ENCODE measurements at places on chromosomes 11 and 22.

GRCh38 chr11:27055065-27055682 is 14.6 kb downstream of the BBOX1 start:
- no peak for DNase-seq

DNA sequence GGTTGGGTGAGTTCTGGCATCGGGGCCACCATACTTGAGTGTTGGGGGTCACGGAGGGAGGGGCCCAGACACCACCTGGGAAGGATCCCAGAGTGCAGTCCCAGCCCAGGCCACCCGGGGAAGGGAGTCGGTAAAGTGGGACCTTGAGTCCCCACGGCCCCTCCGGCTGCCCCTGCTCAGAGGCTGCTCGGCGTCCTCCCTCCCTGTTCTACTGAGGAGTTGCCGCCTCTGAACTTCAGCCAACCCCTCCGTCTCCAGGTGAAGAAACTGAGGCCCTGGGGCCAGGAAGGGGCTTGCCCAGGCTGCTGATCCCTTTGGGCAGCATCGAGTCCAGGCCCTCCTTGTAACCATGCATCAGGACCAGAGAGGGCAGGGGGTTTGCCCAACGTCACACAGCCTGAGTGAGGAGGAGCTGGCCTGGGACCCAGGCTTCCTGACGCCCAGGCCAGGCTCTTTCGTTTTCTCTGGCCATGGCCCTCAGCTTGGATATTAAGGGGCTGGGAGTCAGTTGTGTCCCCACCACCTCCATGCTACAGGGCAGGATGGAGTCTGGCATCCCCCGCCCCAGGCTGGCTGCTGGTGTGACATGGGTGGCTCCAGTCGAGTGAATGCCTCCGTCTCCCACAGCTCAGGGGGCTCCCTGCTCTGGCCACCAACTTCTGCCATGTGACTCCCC is 1.3 kb downstream of the PARVG start:
- DNase-seq: no peak

GRCh38 chr11:106218106-106218505 is 140.6 kb downstream of the AASDHPPT start:
- DNase-seq: no peak

DNA sequence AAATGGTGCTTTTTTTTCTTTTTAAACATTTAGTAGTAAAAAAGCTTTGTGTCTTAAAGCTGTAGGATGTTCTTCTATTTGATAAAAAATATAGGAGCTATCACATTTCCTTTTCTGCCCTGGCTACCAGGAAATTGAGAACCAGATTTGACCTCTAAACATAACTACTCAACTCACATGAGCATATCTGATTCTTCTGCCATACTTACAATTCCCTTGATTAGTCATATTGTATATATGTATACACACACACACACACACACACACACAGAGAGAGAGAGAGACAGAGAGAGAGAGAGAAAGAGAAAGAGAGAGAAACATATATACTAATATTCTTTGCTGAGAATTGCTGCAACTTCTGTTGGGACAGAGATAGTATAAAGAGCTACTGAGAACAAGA is 23.0 kb upstream of the GDPD4 start:
- DNase-seq: no peak

- no peak for DNase-seq
These were observed 9.7 kb downstream of the TEAD1 start for GRCh38 chr11:12683874-12684273.

GRCh38 chr22:43377896-43378704 is 33.7 kb upstream of the MPPED1 start:
- DNase-seq: no peak

DNA sequence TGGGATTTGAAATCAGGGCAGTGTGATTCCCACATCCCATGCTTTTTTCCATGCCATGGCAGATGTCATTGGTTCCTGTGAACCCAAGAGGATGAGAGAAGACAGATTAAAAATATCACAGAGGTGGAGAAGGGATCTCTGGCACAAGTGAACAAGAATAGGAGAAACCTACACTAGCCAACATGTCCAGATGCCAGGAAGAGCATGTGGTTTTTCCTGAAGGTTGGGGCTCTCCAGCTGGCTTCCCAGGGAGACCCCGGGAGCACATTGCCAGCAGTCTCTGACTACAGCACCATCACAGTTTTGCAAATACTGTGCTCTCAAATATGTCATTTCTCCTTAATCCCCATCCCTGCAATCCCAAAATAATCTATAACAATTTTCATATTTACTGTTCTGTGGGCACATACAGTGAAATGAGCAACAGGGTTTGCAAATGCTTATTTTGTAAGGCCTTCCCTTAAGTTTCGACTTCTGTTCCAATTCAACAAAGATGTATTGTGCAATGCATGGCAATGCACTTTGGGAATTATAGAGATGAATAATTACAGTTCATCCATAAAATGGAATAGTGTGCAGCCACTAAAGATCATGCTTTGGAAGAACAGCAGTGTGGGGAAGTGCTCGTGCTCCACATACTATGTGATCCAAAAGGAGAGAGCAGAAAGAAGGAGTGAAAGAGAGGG is 4.8 kb downstream of the ANKK1 start:
- DNase-seq: no peak

DNA sequence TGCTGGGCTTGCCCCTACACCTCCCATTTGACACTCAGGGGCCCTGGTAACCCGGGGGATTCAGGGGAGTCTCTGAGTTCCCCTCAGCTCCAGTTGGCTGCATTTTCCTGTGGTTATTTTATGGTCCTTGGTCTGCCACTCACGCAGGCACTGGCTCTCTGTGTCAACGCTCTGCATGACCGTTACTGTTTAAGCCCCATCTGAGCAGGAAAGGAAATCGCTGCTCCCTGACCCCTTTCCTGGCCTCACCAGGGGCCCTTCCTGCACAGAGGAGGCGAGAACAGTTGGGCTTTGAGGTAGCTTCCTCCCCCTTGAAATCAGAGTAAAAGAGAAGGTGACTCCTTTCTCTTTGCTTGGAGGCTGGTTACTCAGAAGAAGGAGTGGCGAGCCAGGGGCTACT is 2.4 kb downstream of the C1QTNF4 start:
- DNase-seq: no peak

GRCh38 chr22:30485362-30485988 is 13.7 kb upstream of the SEC14L3 start:
- DNase-seq: peak; percentile 70

GRCh38 chr11:31509051-31509428 is 382 bp downstream of the IMMP1L start:
- DNase-seq: peak; percentile 9

GRCh38 chr22:29345932-29346331 is 30.4 kb upstream of the RASL10A start:
- no peak for DNase-seq

DNA sequence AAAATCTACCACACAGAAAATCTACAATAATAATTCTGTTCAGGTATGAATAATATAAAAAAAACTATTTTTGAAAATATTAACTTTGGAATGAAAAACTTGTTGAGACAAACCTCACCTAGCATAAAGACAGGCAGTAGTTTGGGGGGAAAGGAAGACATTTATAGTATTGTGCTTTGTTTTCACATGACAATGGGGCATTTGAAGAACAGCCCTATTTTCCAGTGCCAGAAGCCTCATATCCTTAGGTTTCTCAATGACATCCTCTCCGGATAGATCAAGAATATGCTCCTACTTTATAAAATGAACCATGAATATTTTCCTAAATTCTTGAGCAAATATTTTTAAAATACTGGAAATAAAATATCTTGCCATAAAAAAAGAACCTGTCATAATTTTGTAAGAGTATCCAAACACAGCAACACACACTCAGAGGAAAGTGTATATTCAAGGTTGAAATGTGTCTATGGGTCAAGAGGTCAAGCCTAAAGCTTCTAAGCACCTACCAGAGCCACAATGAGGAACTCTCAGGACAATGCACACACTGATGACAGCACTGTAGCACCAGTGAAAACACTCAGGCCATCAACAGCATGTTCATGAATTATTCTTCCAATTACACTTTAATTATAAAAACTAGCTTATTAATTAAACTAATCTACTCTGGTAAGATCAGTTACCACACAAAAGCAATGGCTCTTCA is 68.7 kb downstream of the MRTFA start:
- no peak for DNase-seq

- no peak for DNase-seq
These were observed 3.2 kb downstream of the CENPM start for GRCh38 chr22:41943661-41944209.

GRCh38 chr11:93220078-93220477 is 22.3 kb upstream of the SLC36A4 start:
- no peak for DNase-seq

GRCh38 chr11:97772705-97773104 is 1248.0 kb upstream of the CNTN5 start:
- DNase-seq: no peak

GRCh38 chr11:88439356-88439755 is 101.8 kb upstream of the CTSC start:
- DNase-seq: no peak

DNA sequence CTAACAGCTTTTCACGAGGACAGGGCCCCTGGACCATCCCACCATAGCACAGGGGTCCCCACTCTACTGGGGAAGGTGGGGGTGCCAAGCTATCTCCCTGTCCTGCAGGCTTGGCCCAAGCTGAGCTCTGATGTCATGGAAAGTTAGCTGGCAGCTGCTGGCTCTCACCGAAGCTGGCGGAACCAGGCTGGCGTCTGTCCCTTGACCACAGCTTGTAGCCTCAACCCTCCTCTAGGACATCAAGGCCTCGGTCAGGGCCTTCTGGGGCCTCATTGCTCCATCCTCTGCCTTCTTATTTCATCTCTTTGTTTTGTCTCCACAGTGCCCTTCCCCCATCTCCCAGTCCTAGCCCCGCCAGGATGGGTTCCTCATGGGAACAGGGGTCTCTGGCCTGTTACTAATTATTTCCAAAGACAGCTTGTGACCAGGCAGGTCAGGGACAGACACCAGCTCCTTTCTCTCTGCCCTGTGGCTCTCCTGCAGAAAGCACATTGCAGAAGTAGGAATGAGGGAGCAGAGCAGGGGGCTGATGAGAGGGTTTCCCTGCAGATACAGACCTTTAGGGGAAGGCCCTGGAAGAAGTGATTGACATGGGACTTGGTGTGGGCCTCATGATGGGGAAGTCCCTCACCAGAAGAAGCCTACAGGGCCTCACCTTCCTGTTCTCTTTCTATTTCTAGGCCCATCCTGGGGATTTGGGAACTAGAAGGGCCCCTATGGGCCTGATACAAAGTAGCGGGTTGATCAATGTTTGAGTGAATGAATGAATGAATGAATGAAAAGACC is 97.5 kb upstream of the ALX4 start:
- DNase-seq: no peak

- no peak for DNase-seq
These were observed 159.3 kb downstream of the MIAT start for GRCh38 chr22:26816726-26817125.

DNA sequence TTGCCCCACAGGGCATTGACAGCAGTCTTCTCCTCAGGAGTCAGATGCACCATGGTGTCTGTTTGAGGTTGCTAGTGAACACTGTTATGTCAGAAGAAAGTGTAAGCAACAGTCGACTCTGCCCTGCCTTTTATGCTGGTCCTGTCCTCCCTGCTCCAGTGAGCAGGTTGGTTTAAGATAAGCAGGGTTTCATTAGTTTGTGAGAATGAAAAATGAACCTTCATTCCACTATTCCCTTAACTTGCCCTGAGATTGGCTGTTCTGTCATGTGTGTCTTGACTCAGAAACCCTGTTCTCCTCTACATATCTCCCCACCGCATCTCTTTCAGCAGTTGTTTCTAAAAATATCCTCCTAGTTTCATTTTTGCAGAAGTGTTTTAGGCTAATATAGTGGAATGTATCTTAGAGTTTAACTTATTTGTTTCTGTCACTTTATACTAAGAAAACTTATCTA is at the start of gene HBD:
Gene HBD (minus strand): TSS at position 103 of the 454 bp plus-strand sequence. CDS start 50 bp downstream, at position 53.
- DNase-seq: no peak

DNA sequence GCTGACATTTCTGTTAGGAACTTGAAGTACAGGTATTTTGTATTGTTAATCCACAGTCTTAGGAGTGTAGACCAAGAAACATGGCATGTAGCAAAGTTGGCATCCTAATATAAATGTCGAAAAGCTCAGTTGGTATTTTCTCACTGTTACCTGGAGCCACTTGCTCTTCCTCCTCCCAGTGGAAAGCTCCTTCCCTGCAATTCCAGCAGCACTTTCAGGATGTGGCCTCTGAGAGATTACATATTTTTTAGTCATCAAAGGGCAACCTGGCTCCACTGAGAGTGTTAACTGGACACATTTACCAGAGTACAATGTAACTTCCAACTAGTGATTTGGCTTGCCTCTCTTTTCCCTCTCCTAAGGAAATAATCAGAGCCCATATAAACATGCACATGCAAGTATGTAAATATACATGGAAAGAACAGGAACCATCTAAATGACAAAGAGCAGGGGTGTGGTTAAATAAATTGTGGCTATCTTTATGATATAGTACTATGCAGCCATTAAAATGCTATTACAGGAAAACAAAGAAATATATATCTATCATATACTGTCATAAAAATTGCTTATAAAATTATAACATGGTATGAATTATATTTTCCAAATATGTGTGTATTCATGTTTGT is 14.3 kb upstream of the EED start:
- no peak for DNase-seq

- DNase-seq: no peak
These were observed 18.4 kb downstream of the ABCC8 start for GRCh38 chr11:17458268-17458667.

DNA sequence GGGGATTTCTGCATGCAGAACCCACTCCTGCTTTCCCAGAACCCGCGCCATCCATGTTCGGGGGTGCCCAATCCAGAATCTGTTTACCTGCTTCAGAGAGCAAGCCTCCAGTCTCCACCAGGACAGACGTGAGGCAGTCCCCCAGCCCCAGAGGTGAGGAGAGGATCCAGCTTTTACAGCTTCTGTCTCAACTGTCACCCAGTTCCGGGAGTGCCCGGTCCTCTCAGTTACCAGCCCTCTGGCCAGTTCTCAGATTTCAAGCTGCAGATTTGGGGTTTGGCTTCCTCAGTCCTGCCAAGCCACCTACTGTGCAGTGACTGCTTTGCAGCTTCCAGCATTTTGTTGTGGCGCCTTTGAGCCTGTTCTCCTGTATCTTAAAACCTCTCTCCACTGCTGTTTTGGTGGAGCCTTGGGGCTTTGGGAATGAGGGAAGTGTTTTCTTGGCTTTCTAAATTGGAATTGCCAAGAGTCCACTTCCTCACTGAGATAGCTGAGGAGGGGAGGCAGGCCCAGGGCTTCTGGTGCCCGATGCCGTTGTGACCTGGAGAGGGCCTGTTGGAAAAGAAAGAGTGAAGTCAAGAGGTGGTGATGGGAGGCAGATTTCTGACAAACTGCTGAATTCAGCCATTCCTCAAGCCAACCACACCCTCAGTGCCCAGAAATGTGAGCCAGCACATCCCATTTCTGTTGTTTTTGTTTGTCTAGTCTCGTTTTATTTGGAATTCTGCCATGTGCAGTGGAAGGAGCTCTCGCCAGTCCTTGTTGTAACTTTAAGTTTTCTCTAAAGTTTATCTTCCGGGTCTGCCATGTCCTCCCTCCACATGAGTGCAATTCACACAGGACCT is 513.4 kb downstream of the TBC1D22A start:
- DNase-seq: no peak

GRCh38 chr22:46535876-46536536 is 1.4 kb downstream of the CELSR1 start:
- no peak for DNase-seq

Data from activated CD4-positive, alpha-beta T cell treated with anti-CD3 and anti-CD28 coated beads, Interleukin-2, amount 50 U/mL, for 24 hours (primary cell).